NCI-H1436 treated with DMSO at 0.1 percent for 48 hours (cell line): ENCODE measurements at places on chromosomes 6 and 20.

GRCh38 chr6:28983838-28984237 is 21.3 kb downstream of the ZNF311 start:
- DNase-seq: no peak

DNA sequence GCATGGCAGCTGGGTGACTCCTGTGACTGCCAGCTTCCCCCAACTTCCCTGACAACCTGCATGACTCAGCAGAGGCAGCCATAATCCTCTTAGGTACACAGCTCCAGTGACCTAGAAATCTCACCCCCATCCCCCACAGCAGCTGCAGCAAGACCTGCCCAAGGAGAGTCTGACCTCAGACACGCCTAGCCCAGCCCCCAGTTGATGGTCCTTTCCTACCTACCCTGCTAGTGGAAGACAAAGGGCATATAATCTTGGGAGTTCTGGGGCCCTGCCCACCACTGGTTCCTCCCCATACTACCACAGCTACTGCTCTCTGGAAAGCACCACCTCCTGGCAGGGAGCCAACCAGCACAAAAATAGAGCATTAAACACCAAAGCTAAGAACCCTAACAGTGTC is 90.2 kb downstream of the F13A1 start:
- DNase-seq: no peak

DNA sequence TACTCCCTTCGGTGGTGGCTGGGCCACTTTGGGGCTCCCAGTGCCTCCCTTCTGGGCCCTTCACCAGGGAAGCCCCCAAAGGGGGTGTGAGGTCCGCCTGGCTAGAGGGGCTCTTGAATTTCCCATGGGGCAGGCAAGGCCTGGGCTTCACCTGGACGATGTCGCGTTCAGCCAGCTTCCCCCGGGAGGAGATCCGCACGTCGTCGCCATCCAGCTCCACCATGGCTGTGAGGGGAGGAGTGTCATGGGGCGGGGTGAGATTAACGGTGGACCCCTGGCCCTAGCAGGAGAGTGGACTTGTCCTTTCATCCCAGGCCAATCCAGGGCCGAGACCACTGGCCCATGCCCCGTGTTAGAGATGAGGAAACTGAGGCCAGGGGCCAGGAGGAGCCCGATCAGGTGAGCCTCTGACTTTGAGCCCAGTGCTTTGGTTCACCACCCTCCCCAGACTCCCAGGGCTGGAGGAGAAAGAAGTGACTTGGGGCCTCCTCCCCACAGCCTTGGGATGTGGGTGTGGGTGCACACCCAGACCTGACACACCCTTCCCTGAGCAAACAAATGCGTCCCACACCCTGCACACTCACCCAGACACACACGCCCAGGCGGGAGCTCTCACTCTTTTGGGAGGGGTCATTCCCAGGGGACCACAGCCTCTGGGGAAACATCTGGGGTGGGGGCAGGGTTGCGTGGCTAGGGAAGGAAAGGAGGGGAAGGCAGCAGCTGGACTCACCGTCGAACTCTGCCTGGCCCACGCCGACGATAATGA is 46.1 kb downstream of the RAB44 start:
- no peak for DNase-seq

GRCh38 chr20:32672394-32672981 is 1.3 kb downstream of the C20orf203 start:
- no peak for DNase-seq

DNA sequence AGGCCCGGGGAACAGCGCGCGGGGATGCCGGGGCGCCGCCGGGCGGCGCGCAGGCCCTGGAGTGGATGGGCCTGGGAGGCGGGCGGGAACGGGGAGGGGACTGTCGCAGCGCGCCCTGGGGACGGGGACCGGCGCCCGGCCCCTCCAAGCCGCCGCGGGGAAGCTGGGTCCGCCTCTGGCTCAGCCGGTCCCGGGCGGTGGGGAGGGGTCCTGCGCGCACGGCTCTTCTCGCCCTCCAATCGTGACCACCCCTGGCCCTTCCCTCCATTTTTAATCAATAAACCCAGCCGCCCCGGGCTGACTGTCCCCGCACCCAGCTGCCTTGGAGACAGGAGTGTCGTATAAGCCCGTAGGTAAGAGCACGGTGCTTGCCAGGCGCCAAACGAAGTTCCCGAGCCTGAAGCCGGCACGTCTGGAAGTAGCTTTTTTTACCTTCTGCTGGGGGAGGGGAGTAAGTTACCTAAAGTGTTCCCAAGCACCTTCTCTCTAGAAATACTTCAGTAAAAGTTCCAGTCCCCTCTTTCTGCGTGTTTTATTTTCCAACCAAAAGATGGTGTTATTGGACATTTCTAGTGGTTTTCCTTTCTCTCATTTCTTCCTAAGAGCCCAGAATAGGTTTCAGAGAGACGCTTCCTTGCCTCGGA is 780 bp upstream of the TAF4 start:
- no peak for DNase-seq

- no peak for DNase-seq
Observed at GRCh38 chr6:167130008-167130677, 7.2 kb downstream of the CCR6 start.

DNA sequence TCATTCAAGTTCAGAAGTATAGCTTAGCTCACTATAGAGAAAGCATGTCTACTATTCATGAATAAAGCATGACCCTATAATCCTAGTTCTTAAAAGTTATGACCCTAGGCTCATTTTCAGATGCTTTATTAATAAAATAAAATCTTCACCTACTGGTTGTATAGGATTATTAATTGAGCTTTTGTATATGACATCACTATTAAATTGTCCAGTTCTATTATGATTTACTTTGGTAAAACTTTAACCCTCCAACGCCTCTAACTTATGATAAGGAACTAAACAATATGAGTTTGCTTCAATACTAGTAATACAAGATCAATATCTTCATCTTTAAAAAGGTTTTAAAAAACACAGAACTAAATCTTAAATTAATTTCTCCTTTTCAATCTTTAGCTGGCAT is 263.4 kb upstream of the THEMIS start:
- no peak for DNase-seq

- DNase-seq: no peak
Observed at GRCh38 chr6:15690510-15690909, 27.7 kb upstream of the DTNBP1 start.

GRCh38 chr6:10315034-10315433 is 99.8 kb downstream of the TFAP2A start:
- no peak for DNase-seq

DNA sequence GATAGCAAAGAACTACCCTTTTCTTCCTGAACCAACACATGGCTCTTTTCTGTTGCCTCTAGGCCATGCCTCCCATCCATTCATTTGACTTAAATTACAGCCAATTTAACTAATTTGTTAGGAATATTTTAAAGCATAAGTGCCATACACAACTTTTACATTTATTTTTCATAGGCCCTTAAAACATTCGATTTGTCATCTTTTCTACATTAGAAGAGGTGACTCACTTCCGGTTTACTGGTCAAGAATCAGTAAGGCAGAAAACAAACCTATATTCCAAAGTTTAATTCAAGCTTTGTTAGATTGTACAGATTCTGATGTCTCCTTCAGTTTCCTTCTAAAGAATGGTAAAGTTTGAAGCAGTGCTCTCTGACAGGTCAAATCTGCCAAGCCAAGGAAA is 344.3 kb downstream of the SAMD5 start:
- no peak for DNase-seq

- no peak for DNase-seq
Observed at GRCh38 chr6:62367601-62368000, 81.6 kb upstream of the KHDRBS2 start.

DNA sequence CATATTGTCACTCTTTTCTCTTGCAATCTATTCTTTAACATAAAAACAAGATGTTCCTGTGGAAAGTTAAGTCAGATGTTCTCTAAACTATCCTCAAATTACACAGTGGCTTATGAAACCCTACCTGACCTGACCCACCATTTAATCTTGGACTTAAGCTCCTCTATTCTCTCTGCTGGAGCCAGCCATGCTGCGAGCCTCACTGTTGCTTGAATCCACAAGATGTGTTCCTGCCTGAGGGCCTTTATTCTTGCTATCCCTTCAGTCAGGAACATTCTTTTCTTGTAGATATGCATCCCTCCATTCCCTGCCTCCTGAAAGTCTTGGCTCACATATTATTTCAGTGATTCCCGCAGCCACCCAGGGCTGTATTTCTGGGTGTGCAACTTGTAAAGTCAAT is 283.2 kb downstream of the EPHA7 start:
- DNase-seq: no peak

GRCh38 chr6:136582711-136583471 is 32.7 kb upstream of the MAP7 start:
- DNase-seq: no peak

DNA sequence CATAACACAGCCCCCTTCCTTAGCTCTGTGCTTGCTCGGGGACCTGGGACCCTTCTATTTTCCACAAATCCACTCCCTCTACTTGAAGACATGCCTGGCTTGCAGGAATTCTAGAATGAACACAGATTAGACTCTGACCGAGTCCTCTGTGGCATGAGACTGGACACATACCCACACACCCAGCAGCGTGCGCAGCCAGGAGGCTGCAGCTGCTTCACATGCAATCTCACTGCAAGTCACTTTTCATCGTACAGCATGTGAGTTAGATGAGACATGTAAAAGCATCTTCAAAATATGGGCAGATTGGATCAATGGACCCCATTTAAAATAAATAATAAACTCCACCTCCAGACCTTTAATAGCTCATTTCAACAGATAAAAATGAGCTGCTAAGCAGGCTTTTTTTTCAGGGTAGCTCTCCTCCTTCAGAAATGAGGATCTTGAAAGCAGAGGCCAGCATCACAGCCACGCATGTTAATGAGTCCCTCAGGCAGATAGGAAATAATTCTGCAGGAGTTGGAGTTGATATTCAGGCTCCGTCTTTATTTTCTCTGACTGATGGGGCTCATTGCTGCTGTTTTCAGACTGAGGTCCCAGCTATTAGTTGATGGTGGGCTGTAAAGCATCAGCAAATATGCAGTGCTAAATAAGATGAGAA is 215.1 kb upstream of the GGTLC1 start:
- no peak for DNase-seq

GRCh38 chr6:10393544-10394225 is 21.2 kb downstream of the TFAP2A start:
- no peak for DNase-seq

GRCh38 chr20:44572551-44573500 is 9.6 kb upstream of the PKIG start:
- no peak for DNase-seq

GRCh38 chr20:4171538-4172116 is 156.3 kb upstream of the RNF24 start:
- DNase-seq: no peak

DNA sequence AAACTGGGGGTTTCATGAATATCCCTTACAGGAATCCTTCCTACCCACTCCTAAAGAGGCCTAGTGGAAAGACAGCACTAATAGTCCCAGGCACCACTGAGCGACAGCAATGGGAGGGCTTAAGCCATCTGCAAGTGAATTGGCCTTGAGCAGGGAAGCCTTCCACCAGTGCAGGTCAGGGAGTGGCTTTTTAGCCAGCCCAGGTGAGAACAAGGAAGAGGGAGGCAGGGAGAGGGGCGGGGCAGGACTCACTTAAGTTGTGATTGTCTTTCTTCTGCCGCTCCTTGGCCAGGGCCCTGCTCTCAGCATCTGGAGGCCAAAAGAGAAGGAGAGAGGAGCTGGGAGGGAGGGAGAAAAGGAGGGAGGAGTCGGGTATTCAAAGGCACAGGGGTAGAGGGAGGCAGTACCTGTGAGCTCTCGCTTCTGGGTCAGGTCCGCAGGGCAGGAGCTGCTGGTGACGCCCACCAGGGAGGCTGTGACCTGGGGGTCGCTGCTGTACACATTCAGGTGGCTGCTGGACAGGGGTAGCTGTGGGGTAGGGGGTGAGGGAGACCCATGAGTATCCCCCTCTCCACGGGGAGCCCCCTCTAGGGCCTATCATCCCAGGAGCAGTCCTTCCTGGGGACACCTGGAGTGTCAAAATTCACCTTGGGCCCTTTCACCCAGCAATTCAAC is 47.8 kb downstream of the TFEB start:
- no peak for DNase-seq

- DNase-seq: no peak
Observed at GRCh38 chr6:70225055-70225454, 77.8 kb downstream of the COL9A1 start.

- DNase-seq: no peak
Observed at GRCh38 chr6:28371280-28371679, 21.5 kb downstream of the ZKSCAN3 start.

GRCh38 chr6:530425-530824 is 126.5 kb downstream of the HUS1B start:
- no peak for DNase-seq

- no peak for DNase-seq
Observed at GRCh38 chr6:13624871-13625288, 9.7 kb downstream of the NOL7 start.

GRCh38 chr6:89655122-89655521 is 16.6 kb upstream of the LYRM2 start:
- DNase-seq: no peak

DNA sequence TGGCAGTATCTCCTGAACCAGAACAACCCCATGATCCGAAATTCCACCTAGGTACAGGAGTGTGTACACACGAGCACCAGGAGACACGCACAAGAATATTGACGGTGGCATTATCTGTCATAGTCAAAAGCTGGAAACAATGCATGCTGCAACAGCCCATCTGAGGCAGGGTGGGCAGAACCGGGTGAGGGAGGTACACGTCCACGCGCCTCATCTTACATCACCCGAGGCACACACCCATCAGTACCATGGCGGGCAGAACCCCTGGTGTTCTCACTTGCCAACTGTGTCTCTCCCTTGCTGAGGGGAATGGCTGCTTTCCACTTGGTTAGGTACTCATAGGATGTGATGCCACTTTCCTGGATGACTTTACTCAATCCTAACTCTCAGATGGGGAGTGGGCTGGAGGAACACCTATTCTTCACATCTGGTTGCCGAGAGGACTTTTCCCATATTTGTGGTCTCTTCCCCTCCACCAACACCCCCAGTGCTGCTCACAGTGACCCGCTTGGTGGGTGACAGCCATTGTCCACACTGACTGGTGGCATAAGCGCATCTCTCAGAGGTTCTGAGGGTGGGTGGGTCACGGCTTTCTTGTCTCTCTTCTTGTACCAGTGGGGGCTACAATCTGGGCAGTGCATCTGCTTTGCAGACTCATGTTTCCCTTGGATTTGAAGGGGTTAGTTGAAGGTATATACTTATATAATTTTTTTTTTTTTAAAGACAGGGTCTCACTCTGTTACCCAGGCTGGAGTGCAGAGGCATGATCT is 13.5 kb downstream of the PPP1R3G start:
- no peak for DNase-seq

- no peak for DNase-seq
Observed at GRCh38 chr20:25061103-25061799, 3.3 kb upstream of the ACSS1 start.
